ENCODE measurements at places on chromosomes 1 and 21.

DNA sequence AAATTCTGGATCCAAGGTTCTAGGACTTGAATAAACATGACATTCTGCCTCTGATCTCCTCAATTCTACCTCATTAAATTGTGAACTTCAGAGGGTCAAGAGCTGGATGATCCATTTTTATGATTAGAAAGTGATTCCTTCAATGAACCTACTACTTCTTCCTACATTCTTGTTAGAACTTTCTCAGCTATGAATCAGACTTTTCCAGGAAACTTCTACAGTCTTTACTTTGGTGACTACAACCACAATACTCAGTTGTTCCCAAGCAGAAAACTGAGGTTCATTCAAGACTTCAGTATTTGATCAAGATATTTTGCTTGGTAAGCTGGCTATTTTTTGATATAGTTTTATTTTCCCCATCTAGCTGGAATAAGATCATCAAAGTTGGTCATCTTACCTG, 51.4 kb downstream of the CDC7 start:
- no peak for DNase-seq

DNA sequence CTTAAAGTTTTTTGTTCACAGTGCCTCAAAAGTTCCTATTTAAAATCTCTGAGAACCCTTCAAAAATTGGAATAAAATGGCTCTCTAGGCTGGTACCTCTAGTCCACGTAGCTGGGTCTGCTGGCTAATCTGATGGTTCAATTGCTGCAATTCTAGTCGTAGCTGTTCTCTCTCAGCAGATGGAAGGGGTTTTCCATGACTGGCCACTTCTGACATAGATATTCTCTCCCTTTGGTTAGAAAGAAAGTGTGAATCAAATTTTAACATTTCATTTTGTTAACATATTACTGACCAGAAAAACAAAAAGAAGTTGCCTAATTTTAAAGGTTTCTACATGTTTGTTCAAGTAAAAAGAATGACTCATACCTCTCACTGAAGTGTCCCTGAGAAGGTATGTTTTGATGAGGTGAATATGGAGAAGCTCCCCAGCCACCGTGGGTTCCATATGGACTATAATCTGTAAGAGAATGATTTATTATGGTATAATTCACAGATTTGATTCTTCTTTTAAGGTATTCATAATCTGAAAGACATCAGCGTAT, 29.3 kb upstream of the SERPINC1 start:
- DNase-seq = no peak

- no peak for DNase-seq
Observed at GRCh38 chr1:32091176-32091575, 16.7 kb upstream of the KPNA6 start.

- no peak for DNase-seq
Observed at GRCh38 chr1:30751830-30752650, 5.5 kb downstream of the LAPTM5 start.

GRCh38 chr21:41431788-41432548, 5.9 kb downstream of the MX1 start:
- DNase-seq = no peak

GRCh38 chr1:151570819-151571218, 30.7 kb downstream of the TUFT1 start:
- no peak for DNase-seq

DNA sequence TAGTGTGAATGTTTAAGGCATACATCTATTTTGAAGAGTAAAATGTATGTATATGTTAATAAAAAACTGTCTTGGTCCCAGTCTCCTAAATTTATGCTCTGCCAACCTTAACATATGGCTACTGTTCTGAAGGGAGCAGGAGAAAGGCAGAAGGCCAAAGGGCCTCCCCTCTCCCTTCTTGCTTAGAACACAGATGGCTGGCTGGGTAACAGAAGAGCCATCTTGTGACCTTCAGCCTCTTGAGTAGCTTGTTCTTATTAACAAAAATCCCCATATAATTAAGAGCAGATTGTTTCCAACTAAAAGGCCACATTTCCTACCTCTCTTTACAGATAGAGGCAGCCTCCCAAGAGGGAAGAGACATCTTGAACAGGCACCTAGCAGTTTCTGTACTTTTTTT, 36.1 kb downstream of the EPB41 start:
- DNase-seq = no peak

- no peak for DNase-seq
Observed at GRCh38 chr21:16550917-16551741, 821.3 kb downstream of the USP25 start.

DNA sequence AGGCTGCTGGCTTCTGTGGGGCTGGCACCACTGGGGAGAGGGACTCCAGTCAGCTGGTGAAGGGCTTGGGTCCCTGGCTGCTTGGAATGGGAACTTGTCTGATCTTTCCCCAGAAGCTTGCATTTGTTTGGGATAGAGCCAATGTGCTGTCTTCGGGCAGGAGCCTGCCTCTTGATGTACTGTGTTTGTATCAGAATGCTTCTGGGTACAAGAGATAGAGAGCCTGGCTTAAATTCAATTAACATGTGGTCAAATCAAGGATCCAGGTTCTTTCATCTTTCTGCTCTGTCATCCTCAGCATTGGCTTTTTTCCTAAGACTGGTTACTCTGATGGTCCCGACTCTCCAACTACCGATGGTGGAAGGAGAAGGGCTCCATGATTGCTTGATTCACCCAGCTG, 16.0 kb upstream of the PROK1 start:
- no peak for DNase-seq

- no peak for DNase-seq
Observed at GRCh38 chr1:65882076-65882475, 89.4 kb downstream of the PDE4B start.

GRCh38 chr1:33234131-33234530, 22.2 kb upstream of the ZNF362 start:
- DNase-seq = no peak

GRCh38 chr1:172121081-172121717, 279.9 kb downstream of the DNM3 start:
- DNase-seq = no peak

GRCh38 chr21:37565530-37566223, 199.1 kb downstream of the DYRK1A start:
- no peak for DNase-seq

DNA sequence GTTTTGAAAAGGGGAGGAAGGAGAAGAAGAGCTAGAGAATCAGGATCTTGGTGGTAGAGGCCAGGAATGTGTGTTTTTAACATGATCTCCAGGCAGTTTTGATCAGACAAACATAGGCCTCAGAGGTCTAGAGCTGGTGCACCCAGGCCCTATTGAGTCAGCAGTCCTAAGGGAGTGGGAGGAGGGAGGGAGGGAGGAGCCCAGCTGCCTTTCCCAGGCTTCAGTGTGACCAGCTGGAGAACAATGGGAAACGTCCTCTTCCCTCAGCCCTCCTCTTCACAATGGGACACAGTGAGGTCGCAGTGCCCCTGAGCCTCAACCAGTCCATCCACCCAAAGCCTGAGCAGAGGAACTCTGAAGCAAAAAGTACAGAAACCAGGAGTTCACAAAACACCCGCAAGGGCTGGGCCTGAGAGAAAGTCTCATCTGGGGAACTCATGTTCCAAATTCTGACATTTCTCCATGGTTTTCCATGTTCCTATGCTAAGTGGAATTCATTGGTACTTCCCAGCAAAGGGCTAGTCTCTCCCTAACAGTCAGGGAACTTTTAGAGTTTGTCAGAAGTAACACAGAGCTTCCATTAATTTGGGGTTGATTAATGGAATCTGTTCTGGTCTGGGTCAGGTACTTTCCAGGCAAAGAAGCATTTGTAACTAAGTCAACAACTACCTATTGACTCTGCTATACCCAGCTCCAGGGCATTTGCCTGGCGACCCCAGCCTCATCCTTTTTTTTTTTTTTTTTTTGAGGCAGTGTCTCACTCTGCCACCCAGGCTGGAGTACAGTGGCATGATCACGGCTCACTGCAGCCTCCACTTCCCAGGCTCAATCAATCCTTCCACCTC, 37.5 kb downstream of the ELAPOR1 start:
- peak; percentile 27 for DNase-seq

DNA sequence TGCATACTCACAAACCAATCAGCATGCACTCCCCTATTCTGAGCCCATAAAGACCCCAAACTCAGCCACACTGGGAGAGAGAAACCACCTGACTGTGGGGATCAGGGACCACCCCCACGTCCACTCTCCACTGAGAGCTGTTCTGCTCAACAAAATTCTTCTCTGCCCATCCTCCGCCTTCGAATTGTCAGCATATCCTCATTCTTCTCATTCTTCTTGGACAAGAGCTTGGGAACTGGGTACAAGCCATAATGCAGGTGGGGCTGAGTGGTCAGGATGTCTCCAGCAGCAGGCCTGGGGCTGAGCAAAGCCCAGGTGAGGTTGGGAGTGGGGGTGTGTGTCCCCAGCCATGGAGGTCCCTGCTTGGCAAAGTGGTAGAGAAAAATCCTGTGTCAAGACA, 34.6 kb upstream of the IFNGR2 start:
- DNase-seq = no peak

DNA sequence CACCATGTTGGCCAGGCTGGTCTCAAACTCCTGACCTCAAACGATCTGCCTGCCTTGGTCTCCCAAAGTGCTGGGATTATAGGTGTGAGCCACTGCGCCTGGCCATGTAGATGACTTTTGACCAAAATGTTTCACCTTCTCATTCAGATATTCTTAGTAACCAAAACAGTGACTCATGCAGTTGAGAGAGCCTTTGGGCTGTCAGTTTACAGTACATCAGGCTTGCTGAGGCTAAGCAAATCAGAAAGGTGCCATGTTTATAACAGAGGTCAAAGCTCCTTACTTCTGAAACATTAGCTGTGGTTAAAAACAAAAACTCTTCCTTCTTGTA, 21.0 kb downstream of the CNIH4 start:
- no peak for DNase-seq

GRCh38 chr1:175504875-175505555, 238.4 kb downstream of the TNR start:
- no peak for DNase-seq

DNA sequence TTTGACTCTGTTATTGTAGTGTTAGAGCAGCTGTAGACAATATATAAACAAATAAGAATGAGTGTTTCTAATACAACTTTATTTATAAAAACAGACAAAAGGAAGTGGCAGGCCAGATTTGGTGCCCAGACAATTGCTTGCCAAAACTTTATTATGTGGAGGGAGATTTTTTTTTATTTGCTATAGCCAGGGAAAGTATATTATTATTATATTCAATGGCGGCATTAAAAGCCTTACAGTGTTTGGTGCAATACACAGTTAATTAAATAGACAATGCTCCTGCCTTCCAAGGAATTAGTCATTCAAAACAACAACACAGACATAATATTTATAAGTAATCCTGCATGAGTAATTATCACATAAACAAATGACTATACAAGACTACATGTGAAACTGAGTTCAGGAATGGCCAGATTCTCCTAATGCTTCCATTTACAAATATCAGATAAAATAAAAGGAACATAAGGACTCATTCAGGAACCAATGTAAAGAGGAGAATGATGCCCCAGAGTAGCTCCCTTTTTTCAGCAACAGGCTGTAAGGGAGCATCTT, 10.6 kb upstream of the RC3H1 start:
- no peak for DNase-seq

DNA sequence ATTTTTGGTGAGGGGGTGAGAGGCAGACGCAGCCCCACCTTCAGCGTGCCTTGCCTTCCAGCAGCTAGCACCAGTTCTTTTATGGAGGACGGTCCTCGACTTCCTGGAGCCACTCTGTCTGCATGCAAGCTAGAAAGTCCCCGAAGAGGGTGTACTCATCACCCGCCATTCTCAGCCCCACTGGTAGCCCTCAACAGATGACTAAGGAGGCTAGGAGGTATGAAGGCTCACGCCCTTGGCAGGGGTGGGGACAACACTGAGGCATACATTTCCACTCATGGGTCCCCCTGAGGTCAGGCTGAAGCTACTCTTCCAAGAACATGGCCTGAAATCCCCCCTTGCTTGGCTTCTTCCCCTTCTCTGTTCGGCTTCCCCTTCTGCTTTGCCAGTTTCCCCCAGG, 8.9 kb upstream of the PTPRF start:
- no peak for DNase-seq

- no peak for DNase-seq
Observed at GRCh38 chr1:218971156-218971555, 202.5 kb upstream of the LYPLAL1 start.

DNA sequence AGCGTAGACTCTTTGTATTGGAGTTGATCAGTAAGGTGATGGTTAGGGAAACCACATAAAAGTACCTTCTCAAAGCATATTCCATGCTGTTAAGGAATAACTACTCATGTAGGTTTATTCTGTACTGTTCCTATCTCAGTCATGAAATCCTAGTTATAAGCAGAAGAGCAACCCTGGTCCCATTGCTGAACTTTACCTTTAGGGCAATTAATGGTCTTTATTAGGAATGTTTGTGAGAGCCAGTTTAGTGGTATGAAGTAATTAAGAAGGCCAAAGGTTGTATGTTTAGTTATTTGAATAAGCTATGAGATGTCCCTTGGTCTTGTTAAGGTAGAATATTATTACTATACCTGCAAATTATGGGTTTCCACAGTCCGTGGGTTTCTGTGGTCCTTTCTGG, 44.0 kb downstream of the ACP6 start:
- DNase-seq = no peak

- no peak for DNase-seq
Observed at GRCh38 chr1:167447521-167448136, 70.7 kb downstream of the CD247 start.

- DNase-seq = peak; percentile 7
Observed at GRCh38 chr1:172764378-172764777, 105.5 kb downstream of the FASLG start.

- no peak for DNase-seq
Observed at GRCh38 chr21:15491100-15491499, 238.7 kb upstream of the USP25 start.

DNA sequence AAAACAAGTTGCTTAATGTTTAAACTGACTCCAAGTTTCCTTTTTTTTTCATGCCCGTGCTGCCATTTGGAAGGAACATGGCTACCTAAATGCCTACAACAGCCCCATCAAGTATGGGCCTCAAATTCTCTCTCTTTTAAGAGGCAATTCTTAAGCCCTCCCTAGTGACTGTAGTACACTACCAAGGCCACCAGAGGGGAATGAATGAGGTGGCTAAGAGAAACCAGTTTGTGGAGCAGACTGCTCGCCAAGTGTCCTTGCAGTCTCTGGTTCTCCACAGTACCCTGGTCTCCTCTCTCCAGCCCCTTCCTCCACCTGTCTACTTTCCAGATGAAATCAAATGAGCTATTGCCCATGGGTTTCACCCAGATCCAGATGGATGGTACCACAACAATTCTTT, 1809.6 kb downstream of the BRINP3 start:
- DNase-seq = no peak

DNA sequence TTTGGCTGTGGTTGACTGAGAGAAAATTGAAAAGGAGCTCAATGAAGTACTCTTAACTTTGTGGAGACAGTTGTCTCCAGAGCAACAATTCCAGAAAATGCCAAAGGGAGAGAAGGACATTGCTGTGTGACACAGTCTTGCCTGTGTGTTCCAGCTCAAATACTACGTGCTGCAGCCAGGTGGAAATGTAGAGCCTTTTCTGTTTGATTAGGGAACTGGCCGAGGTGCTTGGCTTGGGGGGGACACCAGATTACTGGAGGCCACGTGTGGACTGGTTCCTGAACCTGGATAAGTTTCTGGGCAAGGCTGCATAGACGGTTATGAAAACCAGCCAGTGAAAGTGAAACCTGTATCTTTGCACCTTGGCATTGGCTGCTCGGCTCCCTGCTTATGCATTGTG, 217.9 kb downstream of the CTH start:
- DNase-seq = no peak

- DNase-seq = no peak
Observed at GRCh38 chr1:7671146-7671465, 100.0 kb upstream of the VAMP3 start.

- no peak for DNase-seq
Observed at GRCh38 chr1:113949007-113949406, 19.9 kb downstream of the HIPK1 start.
